ENCODE measurements at places on chromosomes 6 and 20. TPM values are rescaled to one million over a fixed set of nuclear protein-coding genes. Genes with fewer than 3 reads are reported as not detected.

DNA sequence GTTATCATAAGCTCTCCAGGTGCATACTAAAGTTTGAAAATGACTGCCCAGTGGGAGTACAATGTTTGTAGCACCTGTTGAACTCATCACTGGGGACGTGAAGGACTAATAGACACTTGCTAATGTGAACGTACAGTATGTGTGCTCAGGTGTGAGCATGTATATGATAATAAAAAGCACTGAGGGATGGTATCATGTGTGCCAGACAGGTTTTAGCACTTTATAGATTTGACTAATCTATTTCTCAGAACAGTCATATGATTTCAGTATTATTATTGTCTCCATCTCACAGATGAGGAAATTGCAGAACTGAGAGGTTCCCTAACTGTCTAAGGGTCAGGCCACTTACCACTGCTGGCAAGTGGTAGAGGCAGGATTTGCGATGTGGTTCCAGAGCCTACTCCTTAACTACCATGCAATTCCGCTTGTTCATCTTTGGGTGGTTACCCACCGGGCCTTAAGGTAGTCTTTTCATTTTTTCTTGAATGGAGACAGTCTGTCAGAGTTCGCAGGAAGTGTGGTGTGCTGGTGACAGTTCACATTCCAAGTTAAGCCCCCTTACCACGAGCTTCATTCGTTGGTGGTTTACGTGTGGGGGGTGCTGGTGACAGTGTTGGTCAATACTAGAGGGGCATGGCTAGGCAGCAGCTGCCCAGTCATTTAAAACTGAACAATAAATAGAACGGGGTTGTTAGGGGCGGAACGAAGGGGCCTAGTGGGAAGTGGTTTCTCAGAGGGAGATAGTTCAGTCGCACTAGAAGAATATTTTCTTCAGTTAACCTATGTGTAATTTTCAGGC, 46.8 kb downstream of the RREB1 start:
- peaks cover 29% of the 10 kb centered on the region for H3K4me1 ChIP-seq
- DNase-seq = no peak
- H3K36me3 ChIP-seq = no peaks in the 10 kb centered on the region
- H3K4me3 ChIP-seq = no peak overlapping the region
- no peaks in the 10 kb centered on the region for H3K27me3 ChIP-seq

GRCh38 chr6:81750681-81751387, 1.6 kb downstream of the TENT5A start:
- peak overlapping the region; percentile 89 for H3K4me3 ChIP-seq
- H3K27ac ChIP-seq = peak overlapping the region; percentile 96
- peaks cover 4% of the 10 kb centered on the region for H3K36me3 ChIP-seq
- H3K27me3 ChIP-seq = no peaks in the 10 kb centered on the region

- H3K4me1 ChIP-seq = no peaks in the 10 kb centered on the region
- no peak for DNase-seq
Observed at GRCh38 chr6:149254253-149254652, 63.3 kb upstream of the TAB2 start.

GRCh38 chr20:57571782-57572416, 11.0 kb downstream of the PCK1 start:
- H3K27ac ChIP-seq = no peak overlapping the region
- H3K27me3 ChIP-seq = peaks cover 45% of the 10 kb centered on the region
- H3K4me3 ChIP-seq = no peak overlapping the region
- no peak for DNase-seq

The CSNK2A1 gene
- total RNA-seq = 237 TPM

The DTD1 gene
- total RNA-seq = 40.5 TPM

The PSORS1C2 gene
- not detected for total RNA-seq
